Epithelial cell of proximal tubule (primary cell): ENCODE measurements at places on chromosomes 2 and 18. TPM values are rescaled to one million over a fixed set of nuclear protein-coding genes. Genes with fewer than 3 reads are reported as not detected.
A peak's percentile ranks its signal among the peaks of the same experiment; 100 is the strongest.

DNA sequence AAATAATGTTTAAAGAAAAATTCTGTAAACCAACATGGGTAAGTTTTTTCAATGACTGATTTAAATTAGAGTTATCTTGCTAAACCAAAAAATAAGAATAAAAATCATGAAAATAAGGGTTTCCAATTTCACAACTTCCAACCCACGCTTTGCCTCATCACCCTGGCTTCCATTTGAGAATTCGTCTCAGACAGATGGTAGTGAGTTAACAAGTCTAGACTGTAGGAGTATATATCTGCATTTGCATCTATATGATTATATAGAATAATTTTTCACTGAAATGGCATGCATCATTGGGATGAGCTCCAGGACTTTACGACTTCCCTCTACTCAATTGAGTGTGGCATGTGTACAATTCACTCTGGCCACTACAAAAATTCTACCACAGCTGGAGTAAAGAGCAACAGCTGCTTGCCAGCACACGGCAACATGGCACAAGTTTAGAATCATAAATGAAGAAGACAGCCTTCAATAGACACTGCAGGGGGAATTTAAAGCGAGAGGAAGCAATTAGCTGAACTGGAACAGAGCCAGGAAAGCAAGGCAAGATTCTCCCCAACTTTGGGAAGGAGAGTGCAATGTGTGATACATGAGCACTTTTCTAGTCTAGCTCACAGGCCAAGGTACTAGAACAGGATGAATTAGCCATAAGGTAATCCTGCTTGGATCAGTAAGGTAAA lies 1673.5 kb upstream of the CELF4 start:
- DNase-seq, result no peak

DNA sequence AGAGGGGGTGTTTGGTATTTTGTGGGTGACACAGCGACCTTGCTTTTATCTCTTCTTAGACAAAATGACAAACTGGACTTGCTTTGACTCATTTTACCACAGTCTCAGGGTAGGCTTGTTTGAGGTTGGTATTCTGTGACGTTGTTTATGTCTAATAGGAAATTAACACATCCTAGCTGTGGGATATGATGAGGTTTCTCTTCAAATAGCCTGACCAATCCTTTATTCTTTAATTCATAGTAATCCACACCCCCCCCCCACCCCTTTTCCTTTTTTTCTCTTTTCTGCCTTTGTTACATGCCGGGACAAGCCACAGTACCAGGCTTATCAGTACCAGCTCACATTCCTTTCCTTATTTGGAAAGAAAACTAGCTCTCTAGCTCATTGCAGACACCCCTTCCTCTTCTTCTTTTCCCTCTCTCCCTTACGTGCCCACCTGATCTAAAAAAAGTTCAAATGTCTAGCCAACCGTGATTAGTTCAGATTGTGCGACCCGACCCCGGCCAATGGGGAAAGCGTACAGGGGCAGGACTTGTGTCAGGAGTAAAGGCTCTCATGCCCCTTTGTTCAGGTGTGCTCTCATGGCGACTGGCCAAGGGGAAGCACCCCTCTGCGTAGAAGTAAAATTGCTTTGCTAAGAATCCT lies 52.2 kb upstream of the PTPRM start:
- no peak for DNase-seq

SEPTIN10 gene
- total RNA-seq, result 64.0 and 80.6 TPM in 2 replicates

STAT4 gene
- total RNA-seq, result 0.72 and 1.6 TPM in 2 replicates

GRCh38 chr2:74714691-74715080 lies 60.6 kb downstream of the SEMA4F start:
- no peak for DNase-seq

- peak; percentile 85 for DNase-seq
Measured at GRCh38 chr2:236088368-236089057, 79.7 kb downstream of the GBX2 start.

DNA sequence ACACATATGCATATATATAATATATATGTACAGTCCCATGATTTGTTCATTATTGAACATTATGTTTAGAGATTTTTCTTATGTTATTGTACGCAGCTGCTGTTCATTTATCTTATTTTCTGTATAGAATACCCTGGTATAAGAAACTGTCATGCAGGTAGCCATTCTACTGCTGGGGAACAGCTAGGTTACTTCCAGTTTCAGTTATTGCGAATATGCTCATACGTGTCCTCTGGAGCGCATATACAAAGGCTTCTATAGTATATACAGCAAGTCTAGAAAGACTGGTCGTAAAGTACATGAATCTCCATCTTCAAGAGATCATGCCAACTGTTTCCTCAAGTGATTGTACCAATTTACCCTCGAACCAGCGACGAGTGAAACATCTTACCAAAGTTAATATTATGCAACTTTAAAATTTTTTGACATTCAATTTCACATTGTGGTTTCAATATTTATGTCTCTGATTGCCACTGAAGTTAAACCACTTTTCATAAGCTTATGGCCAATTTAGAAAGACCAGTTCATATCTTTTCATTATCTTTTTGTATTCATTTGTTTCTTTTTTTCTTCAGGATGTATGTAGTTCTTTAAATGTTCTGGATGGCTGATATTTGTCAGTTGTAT lies 53.5 kb downstream of the RDH14 start:
- DNase-seq, result no peak

EVX2 gene
- total RNA-seq, result not detected in 2 replicates

DNA sequence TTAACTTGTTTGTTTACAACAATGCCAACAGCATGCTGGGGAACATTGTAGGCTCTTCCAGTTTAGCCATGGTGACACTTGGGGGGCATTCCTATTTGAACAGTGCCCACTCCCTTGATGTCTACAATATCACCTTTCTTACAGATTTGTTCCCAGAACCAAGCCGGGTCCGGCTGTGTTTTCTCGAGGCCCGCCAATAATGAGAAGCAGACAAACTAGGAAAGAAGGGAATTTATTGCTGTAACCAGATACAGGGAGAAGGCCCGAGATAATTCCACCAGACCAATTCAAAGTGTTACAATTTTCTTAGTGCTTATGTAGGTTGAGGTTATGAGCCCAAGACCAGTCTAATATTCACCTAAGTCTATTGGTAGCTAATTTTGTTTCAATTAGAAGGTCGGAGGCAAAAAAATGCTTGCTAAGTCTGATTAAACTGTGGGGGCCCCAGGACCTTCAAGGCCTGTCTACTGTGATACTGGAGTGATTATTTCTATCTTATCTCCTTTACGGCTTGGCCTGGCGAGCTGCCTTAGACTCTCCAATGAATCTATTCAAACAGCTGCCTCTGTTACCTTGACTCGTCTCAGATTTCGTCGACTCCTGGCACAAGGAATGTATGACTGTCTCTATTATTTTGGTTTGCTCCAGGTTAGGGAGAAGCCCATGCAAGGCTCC lies 59.1 kb upstream of the PSME4 start:
- no peak for DNase-seq

DNA sequence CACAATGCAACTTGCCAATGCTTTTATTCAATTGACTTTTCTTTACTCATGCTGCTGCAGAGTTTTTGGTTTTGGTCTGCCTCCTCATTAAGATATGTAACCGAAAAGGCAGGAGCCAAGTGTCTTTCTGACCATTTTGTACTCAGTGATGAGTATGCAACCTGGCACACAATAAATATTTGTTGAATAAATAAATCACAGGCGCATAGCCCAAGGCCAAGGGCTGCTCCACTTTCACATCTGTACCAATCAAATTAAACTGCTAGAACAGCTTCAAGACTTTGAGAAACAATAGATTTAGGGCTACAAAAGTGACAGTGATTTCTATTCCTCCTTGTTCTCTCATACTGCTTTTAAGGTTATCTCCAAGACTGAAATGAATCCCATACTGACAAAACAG lies 828.2 kb downstream of the RNF144A start:
- DNase-seq, result no peak

DNA sequence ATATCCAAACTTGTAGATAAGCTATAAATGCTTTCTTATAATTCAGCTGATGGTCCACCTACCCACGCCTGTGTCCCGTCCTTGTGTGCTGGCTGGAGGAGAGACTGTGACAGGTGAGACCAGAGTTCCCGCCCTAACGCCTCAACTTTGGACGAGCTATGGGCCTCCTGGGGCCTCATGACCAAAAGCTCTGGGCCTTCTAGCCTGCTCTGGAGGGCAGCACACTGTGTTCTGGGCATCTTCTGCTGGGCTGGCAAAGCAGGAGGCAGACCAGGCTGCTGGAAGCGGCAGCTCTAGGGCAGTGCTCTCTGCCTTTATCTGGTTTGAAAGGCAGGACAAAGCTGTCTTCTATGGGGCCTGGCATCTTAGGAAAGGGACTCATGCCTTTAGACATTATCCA lies 26.0 kb upstream of the PAX8 start:
- DNase-seq, result no peak

GPR45 gene
- total RNA-seq, result 0.22 TPM in 1 of 2 replicates, not detected in the other
